Stimulated activated CD8-positive, alpha-beta memory T cell treated with anti-CD3 and anti-CD28 coated beads, Interleukin-7, amount 100 ng/mL, for 1 hour (primary cell): ENCODE measurements at places on chromosomes 5 and 9.

DNA sequence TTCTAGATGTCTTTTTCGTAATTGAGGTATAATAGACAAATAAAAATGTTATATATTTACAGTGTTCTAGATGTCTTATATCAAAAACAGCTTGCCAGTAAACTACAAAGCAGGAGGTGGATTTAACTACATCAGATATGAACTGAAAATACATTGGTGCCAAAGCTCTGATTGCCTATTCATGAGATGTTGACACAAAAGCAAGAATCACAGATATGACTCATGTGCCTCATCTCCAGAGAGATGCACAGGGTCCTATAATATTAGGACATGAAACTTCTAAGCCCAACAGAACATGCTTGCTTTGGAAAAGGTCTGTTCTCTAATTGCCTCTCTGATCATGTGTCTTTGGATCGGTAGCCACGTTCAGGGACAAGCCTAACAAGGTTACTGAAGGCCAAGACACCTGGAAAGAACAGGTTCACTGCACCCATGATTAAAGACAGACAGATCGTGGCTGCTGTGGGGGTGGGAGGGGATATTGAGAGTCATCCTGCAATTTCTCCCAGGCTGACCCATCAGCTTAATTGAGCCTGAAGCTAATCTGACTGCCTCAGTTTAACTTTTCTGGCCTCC, 16.8 kb downstream of the ABCA1 start:
- DNase-seq: no peak

- no peak for DNase-seq
Observed at GRCh38 chr5:154776167-154776566, 21.0 kb downstream of the LARP1 start.

GRCh38 chr9:121372239-121373010, 2.4 kb upstream of the STOM start:
- no peak for DNase-seq

DNA sequence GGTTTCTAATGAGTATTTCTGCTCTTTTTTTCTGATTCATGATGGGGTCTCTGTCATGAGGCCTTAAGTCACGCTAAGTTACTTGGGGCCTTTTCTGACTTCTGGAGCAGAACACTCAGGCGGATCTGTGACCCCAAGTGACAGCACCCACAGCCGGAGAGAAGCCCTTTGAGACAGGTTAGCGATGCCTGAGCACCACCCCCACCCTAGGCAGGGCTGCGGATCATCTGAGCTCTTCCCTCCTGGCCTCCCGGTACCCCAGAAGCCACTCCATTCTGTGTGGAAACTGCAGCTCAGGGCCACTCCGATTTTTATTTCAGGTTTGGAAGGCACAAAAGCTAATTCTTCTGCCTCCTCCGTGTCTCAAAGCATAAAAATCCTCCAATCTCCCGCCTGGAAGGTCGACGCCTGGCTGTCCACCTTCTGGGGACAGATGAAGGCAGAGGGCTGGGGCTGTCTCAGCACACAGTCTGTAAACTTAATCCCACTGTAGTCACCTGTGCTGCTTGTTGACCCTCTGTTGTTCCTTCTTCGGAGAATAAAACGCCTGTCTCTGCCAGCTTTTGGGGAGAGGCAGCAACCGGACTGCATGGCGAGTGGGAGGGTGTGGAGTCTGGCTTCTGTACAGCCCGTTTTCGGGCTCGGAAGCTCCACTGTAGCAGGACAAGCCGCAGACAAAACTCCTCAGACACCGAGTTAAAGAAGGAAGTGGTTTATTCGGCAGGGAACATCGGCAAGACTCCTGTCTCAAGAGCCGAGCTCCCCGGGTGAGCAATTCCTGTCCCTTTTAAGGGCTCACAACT, 88.8 kb downstream of the SPRY4 start:
- DNase-seq: no peak

DNA sequence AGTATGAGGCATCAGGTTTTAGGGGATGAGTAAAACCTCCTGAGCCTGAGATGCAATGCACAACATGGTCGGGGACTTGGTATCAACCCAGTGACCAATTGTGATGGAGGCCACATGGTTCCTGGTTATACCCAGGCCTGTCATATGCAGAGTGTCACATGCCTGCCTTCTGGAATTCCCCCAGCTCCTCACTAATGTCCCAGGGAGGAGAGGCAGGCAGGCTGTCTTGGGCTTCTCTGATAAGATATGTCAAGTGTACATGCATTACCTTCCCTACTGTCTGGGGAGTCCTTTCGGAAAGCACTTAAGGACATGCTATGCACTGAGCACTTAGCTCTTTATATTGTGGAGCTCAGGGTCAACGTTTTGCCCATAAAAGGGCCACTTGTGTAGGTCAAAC, 14.2 kb upstream of the PALM2AKAP2 start:
- no peak for DNase-seq

GRCh38 chr5:78327761-78328510, 32.5 kb upstream of the SCAMP1 start:
- DNase-seq: no peak

- no peak for DNase-seq
Observed at GRCh38 chr9:87890837-87891236, 8.2 kb downstream of the SPATA31E1 start.

DNA sequence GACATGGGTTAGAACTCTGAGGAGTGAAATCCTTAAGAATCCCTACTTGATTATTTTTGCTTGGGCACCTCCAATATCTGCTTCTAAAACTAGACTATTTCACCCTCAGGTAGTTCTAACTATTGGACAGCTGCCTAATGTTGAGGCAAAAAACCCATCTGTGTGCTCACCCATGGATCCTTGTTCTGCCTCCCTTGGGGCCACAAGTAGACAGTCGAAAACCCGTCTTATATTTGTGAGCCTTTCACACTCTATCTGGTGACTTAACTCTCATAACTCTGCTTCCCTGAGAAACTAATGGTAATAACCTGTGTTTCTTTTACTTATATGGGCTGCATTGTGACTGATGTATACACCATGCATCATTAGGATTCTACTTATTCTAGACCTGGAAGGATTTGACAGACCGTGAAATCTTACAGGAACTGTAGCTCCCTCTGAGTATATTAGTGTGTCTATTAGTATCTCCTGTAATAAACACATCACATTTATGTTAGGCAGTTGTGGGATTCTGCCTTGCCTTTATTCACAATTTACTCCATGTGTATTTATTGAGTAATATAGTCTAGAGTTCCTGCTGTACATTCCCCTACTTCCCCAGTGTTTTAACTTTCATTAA, 94.6 kb upstream of the SGCD start:
- no peak for DNase-seq

DNA sequence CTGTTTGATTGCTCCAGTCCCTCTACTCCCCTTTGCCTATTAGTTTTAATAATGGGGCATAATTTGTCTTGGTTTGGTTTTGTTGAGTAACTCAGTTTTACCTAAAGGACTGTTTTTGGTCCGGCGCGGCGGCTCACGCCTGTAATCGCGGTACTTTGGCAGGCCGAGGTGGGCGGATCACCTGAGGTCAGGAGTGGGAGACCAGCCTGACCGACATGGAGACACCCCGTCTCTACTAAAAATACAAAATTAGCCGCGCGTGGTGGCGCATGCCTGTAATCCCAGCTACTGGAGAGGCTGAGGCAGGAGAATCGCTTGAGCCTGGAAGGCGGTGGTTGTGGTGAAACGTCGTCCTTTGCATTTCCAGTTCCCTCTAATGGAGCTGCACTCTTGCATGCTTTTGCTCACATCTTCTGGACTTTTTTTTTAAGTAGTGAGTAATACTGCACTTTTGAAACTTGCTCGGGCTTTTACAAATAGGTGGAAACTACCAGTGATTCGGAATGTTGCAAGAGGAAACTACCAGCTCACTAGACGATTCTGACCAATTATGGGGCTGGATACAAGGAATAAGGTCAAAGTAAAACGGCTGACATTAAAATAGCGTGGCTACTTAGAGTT, 721 bp upstream of the MAML1 start:
- no peak for DNase-seq

GRCh38 chr5:73096239-73096575, 24.2 kb upstream of the TMEM171 start:
- no peak for DNase-seq

GRCh38 chr5:170633235-170634081, 129.6 kb downstream of the KCNIP1 start:
- no peak for DNase-seq

DNA sequence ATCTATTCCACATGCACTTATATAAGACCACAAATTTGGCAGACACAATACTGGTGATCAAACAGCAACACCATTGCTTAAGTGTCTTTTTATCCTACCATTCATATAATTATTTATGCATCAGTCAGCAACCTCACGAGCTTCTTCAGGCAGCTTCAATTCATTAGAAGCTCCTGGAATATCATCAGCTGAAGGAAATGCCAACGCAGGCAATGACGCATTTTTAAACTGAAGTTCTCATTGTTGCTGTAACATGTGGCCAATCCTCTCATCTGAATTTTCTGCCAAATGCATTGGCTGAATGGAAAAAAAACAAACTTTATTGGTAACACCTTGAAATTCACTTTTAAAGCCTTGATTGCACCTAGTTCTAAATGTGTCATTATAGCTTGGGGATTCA, 376.4 kb upstream of the RGMB start:
- no peak for DNase-seq

DNA sequence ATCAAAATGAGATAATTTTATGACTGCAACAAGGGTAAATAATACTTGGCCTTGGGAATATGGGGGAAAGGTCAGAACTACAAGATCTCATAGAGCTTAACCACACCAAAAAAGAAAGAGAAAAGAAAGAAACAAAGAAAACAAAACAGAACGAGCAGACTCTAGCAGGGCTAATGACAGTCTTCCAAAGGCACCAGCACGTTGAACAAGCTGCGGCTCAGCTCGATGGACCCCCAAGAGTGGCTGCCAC, 689 bp downstream of the AK3 start:
- DNase-seq: no peak

GRCh38 chr5:115573133-115573532, 28.6 kb upstream of the FEM1C start:
- no peak for DNase-seq

- no peak for DNase-seq
Observed at GRCh38 chr9:929719-930118, 46.7 kb upstream of the DMRT3 start.

DNA sequence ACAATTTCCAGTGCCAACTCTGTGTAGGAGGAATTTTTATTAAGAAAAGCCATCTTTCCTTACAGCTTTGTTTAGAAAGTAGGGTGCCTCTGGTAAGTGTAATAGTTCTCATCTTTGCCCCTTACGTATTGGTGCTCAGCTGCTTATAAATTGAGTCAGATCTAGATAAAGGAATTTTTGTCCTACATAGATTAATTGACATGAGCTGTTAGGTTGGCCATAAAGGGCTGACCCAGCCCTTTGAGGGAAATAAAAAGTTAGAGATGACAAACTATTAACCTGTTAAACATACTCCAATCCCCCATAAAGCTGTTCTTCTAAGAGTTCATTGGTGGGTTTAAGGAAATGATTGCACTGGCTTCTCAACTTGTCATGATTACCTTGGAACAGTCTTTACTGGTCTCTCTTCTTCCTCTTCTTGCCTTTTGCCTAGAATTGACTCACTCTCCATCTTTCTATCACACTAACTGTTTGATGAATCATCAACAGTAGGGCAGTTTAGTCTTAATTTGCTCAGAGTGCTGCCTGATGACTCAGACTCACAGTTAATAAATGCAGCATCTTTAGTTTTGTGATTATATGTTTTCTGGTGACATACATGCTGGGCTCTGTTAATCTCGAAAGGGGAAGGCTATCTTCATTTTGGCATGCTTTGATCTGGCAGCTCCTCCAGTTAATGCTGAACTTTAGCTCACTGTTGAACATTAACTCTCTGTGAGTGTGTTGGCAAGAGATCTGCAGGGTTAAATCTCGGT, 51.7 kb downstream of the ARHGAP26 start:
- DNase-seq: no peak
